ENCODE measurements at places on chromosomes 7 and 10. TPM values are rescaled to one million over a fixed set of nuclear protein-coding genes. Genes with fewer than 3 reads are reported as not detected.
A peak's percentile ranks its signal among the peaks of the same experiment; 100 is the strongest.

The EDRF1 gene
- 27.8 TPM for total RNA-seq

The CRYGN gene
- not detected for total RNA-seq

DNA sequence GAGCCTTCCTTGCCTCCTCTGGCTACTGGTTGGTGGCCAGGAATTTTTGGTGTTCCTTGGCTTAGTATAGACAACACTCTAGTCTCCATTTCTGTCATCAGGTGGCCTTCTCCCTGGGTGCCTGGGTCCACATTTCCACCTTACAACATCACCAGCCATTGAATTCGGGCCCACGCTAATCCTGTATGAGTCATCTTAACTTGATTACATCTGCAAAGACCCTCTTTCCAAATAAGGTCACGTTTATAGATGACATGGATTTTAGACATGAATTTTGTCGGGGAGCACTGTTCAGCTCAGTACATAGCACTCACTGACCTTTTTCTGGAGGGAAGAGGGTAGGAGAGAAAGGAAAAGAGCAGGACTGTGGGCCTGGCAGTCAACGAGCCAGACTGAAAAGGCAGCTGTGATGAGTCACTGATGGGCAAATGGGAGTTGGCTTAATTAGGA, 39.4 kb downstream of the MMRN2 start:
- H3K27ac ChIP-seq: no peak overlapping the region
- H3K36me3 ChIP-seq: no peaks in the 10 kb centered on the region
- no peak for DNase-seq
- H3K4me1 ChIP-seq: no peaks in the 10 kb centered on the region
- H3K27me3 ChIP-seq: peaks cover 11% of the 10 kb centered on the region

The CFAP70 gene
- total RNA-seq: 0.27 TPM

The CTNNA3 gene
- not detected for total RNA-seq

DNA sequence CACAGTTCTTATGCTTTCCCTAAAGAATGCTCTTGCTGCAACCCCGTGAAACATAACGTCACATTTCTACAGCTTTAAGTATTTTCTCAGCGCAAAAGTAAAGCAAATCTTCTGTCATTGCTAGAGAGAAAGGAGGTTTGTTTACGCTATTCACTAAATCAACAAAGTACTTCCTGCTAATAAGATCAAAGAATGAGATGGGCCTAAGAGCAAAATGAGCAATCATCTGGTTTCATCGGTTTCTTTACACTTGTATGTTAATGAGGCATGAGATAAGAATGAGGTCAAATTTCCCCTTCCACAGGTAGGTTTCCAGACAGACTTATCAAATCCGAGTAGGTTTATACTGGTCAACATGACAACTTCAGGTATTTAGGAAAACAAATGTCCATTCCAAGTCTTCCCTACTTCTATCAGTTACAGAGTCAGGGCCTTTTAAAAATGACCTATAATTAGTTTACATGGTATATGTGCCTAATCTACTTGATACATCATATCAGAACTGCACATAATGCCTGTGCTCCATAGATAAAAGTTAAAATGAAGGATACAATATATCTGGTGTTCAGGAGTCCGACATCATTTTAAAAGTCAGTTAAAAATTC, 8.4 kb downstream of the USP6NL start:
- peak; percentile 51 for DNase-seq
- no peaks in the 10 kb centered on the region for H3K27me3 ChIP-seq
- H3K36me3 ChIP-seq: no peaks in the 10 kb centered on the region
- peaks cover 12% of the 10 kb centered on the region for H3K4me1 ChIP-seq
- H3K27ac ChIP-seq: no peak overlapping the region
- no peak overlapping the region for H3K4me3 ChIP-seq

GRCh38 chr10:79123547-79123963, 54.8 kb downstream of the ZMIZ1 start:
- H3K4me1 ChIP-seq: peaks cover 27% of the 10 kb centered on the region
- no peak for DNase-seq
- no peak overlapping the region for H3K4me3 ChIP-seq
- no peaks in the 10 kb centered on the region for H3K27me3 ChIP-seq

DNA sequence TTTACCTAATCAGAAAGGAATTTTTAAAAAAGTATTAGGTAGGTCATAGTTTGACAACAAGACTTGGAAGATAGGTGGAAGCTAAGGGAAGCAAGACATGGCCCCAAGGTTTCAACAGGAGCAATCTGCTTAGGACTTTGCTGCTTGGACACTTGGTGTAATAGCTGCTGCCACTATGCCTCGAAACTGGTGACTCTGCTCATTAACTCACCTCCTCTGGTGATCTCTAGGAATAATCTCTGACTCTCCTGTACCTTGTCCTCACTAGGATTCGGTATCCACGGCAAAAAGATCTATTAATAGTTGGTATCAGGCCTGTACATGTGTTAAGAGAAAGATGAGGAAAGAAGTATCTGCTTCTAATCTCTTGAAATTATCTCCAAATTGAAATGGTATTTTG, 53.1 kb downstream of the PTEN start:
- DNase-seq: peak; percentile 35
- H3K4me3 ChIP-seq: no peak overlapping the region
- H3K36me3 ChIP-seq: no peaks in the 10 kb centered on the region
- H3K27ac ChIP-seq: peak overlapping the region; percentile 68
- H3K27me3 ChIP-seq: no peaks in the 10 kb centered on the region

DNA sequence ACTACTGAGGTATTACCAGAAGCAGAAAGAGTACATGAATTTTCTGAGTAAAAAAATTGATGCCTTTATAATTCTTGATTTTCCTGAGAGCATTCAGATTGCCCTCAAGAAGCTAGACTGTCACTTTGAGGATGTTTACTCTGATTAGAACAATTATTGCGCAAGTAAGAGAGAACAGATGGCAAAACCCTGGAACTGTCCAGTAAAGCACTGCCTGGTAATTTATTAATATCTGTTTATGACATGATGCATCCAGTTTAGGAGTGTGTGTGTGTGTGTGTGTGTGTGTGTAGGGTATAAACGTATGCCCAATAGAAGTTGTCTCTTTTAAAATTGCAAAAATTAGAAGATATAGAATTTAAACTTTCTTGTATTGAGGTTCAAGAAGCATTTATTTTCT, 379.7 kb downstream of the PHTF2 start:
- H3K4me3 ChIP-seq: no peak overlapping the region
- H3K36me3 ChIP-seq: no peaks in the 10 kb centered on the region
- DNase-seq: no peak
- H3K27me3 ChIP-seq: no peaks in the 10 kb centered on the region

The FANK1 gene
- 1.4 TPM for total RNA-seq

The FEZF1 gene
- not detected for total RNA-seq

- no peak overlapping the region for H3K27ac ChIP-seq
- peak; percentile 52 for DNase-seq
- no peak overlapping the region for H3K4me3 ChIP-seq
- no peaks in the 10 kb centered on the region for H3K27me3 ChIP-seq
- H3K4me1 ChIP-seq: peaks cover 11% of the 10 kb centered on the region
Observed at GRCh38 chr10:82668221-82668895, 793.4 kb downstream of the NRG3 start.

DNA sequence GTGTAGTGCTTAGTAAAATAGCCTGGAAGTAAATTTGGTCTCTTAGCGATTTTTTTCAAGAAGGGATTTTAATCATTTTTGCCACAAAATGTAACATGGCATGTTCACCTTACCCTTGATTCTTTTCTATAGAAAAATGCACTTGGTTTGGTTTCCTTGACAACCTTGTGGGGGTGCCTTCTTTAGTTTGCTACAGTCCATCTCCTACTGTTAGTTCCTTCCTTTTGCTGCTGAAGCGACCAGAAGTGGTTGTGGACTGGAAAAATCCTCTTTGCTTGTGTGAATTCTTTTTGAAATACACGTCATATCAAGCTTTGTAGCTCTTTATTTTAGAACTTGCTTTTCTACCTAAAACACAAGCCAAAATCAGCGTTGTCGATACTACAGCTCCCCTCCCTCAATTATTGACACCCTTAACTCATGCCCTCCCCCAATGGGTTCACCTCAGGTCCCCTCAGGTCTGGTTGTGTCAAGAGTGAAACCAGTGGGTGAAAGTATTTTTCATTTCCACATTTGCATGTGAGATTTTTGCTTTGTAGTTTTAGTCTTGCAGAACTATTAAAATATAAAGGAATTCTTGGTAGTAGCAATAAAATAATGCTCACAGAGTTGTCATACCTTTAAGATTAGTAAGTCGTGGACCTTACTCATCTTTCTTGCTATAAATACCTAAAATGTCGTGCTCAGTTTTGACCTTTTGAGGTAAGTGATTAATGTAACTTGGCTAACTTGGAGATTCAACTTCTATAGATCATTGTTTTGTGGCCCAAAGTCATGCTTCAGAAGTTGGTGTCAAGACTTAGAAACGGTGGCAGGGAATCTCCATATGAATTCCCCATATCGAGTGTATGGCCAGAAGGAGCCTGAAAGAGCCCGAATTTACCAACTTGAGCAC, 1.5 kb downstream of the ACTR3B start:
- H3K27me3 ChIP-seq: peaks cover 2% of the 10 kb centered on the region
- peak overlapping the region; percentile 71 for H3K4me3 ChIP-seq
- H3K36me3 ChIP-seq: no peaks in the 10 kb centered on the region
- H3K27ac ChIP-seq: no peak overlapping the region
- DNase-seq: no peak

GRCh38 chr7:124649397-124650014, 116.1 kb downstream of the GPR37 start:
- no peaks in the 10 kb centered on the region for H3K27me3 ChIP-seq
- no peak overlapping the region for H3K4me3 ChIP-seq
- no peaks in the 10 kb centered on the region for H3K36me3 ChIP-seq

- peaks cover 34% of the 10 kb centered on the region for H3K27me3 ChIP-seq
- DNase-seq: no peak
- no peak overlapping the region for H3K4me3 ChIP-seq
- peaks cover 2% of the 10 kb centered on the region for H3K4me1 ChIP-seq
- no peaks in the 10 kb centered on the region for H3K36me3 ChIP-seq
Observed at GRCh38 chr7:137848095-137848494, 1.3 kb upstream of the DGKI start.

The ELAPOR2 gene
- total RNA-seq: 63.5 TPM

The ADARB2 gene
- not detected for total RNA-seq

DNA sequence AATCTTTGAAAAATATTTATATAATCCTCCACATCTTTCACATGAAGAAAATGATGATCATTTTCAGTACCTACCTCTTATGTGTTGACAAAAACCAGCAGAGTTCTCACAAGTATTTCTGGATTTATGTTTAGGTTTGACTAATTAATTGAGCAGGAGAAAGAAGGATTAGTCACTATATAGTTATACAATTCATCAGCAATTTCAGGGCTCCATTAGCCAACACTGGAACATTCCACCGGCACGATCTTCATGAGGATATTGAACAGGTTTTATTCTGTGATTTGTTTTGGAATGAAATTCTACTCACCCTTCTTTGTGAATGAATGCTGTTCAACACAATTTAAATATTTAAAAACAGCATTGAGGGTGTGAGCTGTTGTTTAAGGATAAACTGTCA, 163.2 kb downstream of the SEM1 start:
- no peaks in the 10 kb centered on the region for H3K36me3 ChIP-seq
- H3K27ac ChIP-seq: no peak overlapping the region
- no peaks in the 10 kb centered on the region for H3K4me1 ChIP-seq
- no peak overlapping the region for H3K4me3 ChIP-seq
- DNase-seq: no peak

DNA sequence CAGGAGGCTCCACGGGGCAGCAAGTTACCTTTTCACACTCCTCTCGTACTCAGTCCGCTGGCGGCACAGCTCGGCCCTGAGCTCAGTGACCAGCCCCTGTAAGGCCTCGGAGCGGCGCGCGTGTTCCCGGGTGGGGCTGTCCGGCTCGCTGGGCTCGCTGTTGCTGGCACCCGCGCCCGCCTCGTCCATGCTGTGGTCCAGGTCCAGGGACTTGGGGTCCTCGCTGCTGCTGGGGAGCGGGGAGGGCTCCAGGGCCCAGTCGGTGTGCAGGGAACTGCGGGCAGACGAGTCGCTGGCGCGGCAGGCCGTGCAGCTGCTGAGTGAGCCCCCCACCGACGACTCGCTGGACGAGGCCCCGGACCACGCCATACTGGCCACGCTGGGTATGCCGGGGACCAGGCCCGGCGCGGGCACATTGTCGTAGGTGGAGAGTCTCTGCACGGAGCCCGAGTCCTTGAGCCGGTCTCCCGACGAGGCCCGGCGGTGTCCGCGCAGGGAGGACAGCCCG, 143.8 kb downstream of the MAPK8 start:
- H3K36me3 ChIP-seq: peaks cover 3% of the 10 kb centered on the region
- no peak for DNase-seq
- H3K4me3 ChIP-seq: no peak overlapping the region
- no peaks in the 10 kb centered on the region for H3K27me3 ChIP-seq
- peaks cover 5% of the 10 kb centered on the region for H3K4me1 ChIP-seq
- H3K27ac ChIP-seq: no peak overlapping the region

The LBX1 gene
- not detected for total RNA-seq

Data from endothelial cell of umbilical vein (primary cell).